ENCODE measurements at places on chromosomes 2 and 18.

- DNase-seq = no peak
These were observed 255.3 kb upstream of the SIX2 start for GRCh38 chr2:45264227-45265225.

DNA sequence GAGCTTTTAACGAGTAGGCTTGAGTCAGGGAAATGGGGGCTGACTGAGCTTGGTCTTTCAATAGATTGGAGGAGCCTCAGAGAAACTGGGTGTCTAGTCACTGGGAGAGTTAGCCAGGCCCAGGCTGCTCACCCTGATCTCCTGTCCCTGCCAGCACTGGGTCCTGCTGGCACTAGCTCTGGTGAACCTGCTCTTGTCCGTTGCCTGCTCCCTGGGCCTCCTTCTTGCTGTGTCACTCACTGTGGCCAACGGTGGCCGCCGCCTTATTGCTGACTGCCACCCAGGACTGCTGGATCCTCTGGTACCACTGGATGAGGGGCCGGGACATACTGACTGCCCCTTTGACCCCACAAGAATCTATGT, 720 bp downstream of the KRTCAP3 start:
- DNase-seq = no peak

DNA sequence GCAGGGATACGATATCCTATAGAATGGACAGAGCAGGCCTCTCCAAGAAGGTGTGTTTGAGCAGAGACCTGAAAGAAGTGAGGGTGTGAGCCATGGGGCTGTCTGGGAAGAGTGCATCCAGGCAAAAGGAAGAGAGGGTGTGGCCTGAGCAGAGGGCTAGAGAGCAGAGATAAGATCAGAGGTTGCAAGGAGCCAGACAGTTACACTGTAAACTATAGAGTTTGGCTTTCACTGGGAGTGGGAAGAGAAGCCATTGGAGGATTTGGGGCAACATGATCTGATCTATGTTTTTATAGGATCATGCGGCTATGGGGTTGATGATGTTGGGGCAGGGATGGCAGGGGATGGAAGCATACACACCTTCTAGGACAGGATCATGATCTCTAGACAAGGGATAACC, 124.1 kb upstream of the MAP3K20 start:
- DNase-seq = no peak

- no peak for DNase-seq
These were observed 180.5 kb downstream of the HDAC4 start for GRCh38 chr2:239220341-239220740.

DNA sequence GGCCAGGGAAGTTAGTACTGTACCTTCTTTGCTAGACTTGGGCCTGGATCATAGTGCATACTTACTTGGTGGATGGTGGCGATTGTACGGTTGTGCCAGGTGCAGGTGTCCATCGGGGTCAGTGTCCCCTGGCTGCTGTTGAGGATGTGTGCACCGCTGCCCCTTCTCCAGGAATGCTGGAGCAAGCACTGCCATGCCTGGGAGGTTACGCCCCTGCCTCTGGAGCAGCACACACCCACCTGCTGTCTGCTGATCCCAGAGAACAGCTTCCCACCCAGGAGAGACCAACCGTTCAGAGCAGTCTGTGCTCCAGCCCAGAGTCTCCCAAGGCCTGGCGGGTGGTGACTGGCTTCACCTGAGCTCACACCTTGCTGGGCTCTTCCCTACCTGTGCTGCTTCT, 286.8 kb upstream of the HS6ST1 start:
- DNase-seq = no peak

DNA sequence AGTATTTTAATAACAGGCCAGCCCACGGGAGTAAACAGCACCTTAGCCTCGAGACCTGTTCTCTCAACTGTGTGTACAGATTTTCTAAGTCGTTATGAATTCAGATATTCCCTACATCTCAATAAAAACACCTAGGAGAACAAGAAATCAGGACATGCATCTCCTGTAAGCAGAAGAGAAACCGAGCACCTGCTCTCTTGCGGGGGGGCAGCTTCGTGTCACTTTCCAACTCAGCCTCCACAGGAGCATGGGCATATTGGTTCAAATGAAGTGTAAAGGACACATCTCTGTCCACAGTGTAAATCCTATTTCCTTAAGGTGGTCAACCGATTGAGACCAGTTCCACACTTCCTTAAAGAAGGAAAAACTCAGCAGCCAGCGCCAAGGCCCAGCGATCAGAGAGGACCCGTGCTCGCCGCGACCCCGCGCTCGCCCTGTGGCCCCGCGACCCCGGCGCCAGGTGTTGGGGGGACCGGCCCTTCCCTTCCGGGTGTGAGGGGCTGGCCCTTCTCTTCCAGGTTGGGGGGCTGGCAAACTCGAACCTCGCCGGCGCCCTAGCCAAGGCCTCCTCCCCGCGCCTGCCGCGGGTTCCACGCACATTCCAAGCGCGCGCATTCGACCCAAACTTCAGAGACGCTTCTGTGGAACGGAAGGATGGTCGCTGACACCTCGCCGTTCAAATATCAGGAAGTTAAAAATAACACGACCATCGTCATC, 652 bp downstream of the SH3YL1 start:
- no peak for DNase-seq

DNA sequence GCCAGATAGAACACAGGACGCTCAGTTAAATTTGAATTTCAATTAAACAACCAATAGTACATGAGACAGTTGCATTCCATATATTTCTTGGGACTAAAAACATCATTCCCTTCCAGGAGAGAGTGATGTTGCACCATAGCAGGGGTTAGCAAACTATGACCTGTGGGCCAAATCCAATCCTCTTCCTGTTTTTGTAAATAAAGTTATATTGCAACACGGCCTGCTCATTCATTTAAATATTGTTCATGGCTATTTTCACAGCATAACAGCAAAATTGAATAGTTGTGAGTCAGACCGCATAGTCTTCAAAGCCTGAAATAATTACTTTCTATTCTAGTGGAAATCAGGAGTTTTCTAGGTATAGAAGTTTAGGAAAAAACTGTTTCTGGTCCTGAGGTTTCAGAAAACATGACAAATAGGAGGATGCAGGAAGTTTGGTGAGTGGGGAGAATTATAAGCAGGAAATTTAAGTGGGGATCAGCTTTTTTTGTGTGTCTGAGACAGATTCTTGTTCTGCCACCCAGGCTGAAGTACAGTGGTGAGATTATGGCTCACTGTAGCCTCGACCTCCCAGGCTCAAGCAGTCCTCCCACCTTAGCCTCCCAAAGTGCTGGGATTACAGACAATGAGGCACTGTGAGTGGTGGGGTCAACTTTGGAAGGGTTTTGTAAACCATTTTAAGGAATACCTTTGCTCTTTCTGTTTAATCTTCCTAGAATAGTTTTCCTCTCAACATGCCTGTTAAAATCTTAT, 131.5 kb downstream of the SOCS6 start:
- no peak for DNase-seq

GRCh38 chr18:68833756-68834155, 35.9 kb downstream of the CCDC102B start:
- no peak for DNase-seq

DNA sequence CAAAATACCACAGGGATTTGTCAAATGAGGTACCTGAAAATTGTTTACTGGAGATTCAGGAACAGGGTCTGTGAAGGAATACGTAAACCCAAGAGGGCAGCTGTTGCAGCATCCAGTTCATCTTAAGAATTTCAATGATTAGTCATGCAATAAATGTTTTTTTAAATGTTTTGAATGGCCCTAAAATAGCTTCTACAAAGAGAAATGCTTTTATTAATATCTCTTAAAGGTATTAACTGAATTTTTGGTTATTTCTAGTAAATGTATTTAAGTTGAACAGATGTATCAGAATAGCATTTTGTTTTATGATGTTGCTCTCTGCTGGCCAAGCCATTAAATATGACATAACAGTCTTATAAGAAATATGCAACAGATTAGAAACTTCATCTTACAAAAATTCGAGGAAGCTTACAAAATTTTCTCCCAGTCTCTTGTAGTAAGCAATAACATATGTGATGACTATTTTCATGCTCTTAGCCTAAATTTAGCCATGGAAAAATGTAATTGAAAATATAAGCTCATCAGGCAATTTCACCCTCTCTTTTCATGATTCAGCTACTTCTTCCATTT, 863.9 kb downstream of the SUCLG1 start:
- DNase-seq = no peak

DNA sequence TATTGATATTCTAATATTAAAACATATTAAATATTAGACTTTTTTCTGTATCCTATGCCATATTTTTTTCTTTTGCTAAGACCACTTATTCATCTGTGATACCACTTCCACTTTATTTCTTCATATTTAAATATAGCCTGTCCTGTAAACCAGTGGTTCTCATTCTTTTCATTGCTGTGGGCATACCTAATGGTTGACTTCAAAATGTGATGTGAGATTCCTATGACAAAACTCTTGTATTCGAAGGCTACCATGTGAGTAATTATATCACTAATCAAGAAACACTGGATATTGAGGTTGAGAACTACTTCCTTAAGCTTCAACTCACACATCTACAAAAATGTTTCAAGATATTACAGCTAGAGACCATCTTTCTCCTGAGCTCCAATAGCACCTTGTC, 3.6 kb downstream of the SCRN3 start:
- no peak for DNase-seq

- no peak for DNase-seq
These were observed 249.0 kb upstream of the OSR1 start for GRCh38 chr2:19607400-19607799.

DNA sequence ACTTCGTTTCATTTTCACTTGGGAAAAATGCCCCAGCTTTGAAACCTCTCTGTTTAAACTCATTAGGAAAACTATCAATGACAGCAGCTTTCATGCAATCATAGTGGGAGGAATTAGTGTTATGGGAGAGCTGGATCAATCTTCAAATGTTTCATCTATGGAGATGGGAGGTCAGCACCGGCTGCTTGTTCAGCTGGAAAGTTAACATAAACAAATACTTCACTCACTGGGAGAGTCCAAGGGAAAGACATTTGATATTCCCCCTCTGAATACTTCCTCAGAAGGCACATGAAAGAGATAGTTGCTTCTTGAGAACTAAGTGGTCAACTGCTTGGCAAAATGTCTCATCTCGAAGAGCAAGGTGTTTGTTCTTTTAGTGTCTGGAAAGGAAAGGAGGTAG, 7.3 kb downstream of the LYPD1 start:
- no peak for DNase-seq

- no peak for DNase-seq
These were observed 6.5 kb downstream of the POU3F3 start for GRCh38 chr2:104860451-104860790.

GRCh38 chr2:48425402-48425801, 104.6 kb upstream of the STON1 start:
- no peak for DNase-seq

DNA sequence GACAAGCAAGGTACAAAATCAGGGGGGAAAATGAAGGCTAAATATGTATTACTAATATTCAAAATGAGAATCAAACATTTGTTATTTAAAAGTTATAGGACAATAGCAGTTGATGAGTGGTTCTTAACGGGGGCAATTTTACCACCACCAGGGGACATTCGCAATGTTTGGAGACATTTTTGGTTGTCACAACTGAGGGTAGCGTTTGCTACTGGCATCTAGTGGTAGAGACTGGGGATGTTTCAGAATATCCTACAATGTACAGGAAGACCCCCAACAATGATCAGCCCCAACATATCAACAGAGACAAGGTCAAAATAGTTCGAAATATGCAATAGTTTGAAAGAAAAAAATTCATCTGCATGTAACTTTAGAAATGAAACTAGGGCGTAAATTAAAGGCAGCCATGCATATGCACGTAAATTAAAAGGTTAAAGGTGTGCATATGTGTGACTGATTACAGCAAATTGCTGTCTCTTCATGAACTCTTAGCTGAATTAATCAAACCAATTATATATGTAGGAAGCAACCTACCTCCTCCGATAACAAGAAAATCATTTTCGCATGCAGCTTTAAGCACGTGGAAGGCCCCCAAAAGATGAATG, 61.2 kb upstream of the CUL3 start:
- DNase-seq = peak; percentile 35

DNA sequence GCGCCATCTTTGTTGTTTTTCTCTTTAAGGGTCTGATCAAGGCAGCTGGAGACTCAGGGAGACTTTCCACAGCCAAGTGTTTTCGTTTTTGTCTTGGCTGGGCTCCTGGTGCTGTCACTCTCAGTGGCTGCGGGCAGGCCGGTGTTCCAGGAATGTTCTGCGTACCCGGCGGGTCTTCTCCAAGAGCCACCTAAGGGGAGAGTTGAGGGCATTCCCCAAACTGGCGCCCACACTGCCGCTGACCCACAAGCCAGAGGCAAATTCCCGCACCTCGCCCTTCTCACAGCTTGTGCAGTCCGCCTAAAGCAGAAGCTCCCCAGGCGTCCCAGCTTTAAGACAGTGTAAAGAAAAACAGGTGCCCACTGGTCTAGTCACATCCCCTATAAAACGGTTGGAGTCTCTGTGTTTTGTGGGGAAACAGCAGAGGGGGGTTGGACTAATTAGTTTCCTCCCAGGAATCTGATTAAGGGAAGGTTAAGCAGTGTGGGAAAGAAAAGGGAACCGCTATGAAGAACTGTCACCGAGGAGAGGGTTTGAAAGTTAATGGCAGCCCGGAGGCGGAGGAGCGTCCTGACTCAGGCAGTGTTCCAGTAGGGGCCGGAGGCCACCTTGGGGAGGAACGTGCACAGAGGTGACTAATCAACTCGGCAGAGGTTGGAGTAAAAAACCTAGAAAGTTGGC, 224.5 kb downstream of the SLC4A3 start:
- DNase-seq = no peak

- no peak for DNase-seq
These were observed 333.7 kb upstream of the FIGN start for GRCh38 chr2:164069540-164069939.
